Activated naive CD4-positive, alpha-beta T cell treated with anti-CD3 and anti-CD28 coated beads, Interleukin-2, amount 10 ng/mL, durations not matched to agents 7 days and 5 days (primary cell): ENCODE measurements at places on chromosomes 7 and 10.

DNA sequence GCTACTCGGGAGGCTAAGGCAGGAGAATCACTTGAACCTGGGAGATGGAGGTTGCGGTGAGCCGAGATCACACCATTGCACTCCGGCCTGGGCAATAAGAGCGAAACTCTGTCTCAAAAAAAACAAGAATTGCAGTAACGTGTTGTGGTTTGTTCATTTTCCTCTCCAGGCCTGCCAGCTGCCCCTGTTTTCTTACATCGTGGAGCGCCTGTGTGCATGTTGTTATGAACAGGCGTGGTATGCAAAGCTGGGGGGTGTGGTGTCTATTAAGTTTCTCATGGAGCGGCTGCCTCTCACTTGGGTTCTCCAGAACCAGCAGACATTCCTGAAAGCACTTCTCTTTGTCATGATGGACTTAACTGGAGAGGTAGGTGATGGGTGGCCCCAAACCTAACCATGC lies 52.1 kb downstream of the TRRAP start:
- no peak for DNase-seq

DNA sequence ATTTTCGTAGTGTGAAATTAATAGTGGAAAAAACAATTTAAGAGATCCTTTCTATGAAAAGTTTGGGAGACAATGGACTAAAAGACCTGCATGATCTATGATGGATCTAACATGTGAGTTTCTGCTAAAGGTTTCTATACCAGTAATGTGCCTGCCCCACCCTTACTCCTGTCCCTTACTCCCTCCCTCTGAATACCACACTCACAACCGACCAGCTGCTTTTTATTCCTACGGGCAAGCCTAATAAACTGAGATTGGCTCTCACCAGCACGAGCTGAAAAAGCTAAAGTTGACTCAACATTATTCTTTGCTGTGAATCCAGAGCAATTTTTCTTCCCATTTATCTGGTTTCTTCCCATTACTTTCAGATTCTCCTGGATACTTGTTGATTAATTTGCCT lies 17.8 kb upstream of the REEP3 start:
- no peak for DNase-seq

DNA sequence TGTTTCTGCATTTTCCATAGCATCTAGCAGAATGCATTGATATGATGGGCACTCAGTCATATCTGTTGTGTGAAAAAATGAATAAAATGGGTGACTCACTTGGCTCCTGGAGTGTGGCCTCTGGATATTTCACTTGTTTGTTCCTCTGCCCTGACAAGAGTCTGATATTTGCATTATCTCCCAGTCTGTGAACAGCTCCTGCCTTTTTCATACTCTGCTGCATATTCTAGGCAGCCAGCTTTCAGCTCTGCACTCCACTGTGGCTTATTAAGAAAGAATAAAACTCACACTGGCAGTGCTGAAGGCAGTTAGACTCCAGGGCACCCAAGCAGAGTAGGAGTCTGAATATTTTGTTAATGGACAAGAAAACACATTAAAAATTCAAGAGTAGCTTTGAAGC lies 623.9 kb downstream of the SORCS1 start:
- DNase-seq = no peak

DNA sequence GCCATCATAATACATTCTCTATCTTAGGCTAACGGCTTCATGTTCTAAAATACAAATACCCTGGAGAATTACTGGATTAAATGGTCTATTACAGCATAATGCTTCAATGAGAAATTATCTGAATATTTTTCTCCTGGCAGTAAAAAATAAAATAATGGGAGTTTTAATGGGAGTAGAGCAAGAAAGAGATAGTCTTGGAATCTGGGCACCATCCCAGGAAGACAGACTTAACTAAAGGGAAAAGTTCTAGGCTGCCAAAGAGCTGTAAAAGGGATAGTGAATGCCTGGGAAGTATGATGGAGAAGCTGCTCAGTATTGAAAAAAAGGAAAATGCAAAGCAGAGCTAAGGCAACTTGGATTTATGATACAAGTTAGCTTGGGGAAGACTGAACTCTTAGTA lies 12.1 kb upstream of the SYPL1 start:
- no peak for DNase-seq

- DNase-seq = no peak
Observed at GRCh38 chr7:66769833-66770512, 29.4 kb downstream of the RABGEF1 start.

DNA sequence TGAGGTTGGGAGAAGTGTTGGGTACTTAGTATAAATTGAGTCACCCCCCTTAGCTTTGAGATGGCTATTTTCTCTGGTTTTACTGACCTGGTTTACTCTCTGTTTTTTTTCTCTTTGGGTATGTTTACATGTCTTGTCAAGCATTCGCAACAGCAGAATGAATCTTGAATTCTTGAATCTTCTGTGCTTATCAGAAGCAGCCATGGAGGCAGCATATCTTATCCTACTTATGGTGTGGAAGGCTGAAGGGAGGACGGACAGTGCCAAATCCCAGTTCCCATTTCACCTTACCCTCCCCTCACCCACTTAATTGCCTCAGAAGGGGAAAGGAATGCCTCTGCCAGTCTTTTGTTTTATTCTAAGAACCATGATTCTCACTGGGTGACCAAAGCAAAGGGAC lies 3.7 kb downstream of the SND1 start:
- DNase-seq = no peak

DNA sequence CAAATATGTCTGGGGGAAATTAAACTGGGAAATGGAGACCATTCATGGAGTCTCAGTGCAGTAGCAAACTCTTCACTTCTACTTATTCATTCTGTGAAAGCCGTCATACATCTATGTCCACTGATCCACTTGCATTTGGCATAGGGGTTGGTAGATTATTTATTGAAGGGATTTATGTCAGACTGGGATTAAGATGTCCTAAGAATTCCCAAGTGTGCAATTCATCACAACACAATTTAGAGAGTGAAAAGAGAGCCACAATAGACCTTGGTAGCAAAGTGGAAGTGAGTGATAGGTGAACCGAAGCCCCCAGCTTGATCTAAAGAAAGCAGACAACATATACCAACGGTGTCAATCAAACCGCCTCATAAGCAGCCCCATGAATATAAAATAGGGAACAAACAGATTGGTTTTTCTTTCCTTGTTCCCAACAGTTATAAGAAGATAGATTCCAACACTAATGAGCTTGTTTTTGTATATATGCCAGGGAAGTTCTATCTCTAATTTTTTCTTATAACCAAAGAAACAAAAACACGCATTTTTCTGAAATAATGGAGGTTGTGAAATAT lies 234.3 kb downstream of the CACNA2D1 start:
- DNase-seq = no peak

GRCh38 chr10:591646-592045 lies 97.8 kb downstream of the DIP2C start:
- no peak for DNase-seq

DNA sequence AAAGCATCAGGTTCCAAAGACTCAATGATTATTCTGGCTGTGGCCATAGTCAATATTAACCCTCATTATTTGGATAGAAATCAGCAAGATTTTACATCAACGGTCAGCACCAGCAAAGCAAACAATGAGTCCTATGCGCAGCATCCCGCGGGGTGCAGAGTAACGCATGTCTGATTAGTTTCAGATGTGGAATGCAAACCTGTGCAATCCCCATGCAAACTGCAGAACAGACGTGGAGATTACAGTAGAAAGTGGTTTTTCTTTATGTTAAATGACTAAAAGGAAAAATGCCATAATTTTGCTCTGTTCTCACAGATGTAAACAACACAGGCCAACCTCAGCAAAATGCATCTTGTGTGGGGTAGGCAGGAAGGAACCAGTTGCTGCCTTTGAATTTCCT lies 258.1 kb upstream of the GRB10 start:
- no peak for DNase-seq

GRCh38 chr7:25669281-25669781 lies 441.0 kb upstream of the NPVF start:
- DNase-seq = no peak

DNA sequence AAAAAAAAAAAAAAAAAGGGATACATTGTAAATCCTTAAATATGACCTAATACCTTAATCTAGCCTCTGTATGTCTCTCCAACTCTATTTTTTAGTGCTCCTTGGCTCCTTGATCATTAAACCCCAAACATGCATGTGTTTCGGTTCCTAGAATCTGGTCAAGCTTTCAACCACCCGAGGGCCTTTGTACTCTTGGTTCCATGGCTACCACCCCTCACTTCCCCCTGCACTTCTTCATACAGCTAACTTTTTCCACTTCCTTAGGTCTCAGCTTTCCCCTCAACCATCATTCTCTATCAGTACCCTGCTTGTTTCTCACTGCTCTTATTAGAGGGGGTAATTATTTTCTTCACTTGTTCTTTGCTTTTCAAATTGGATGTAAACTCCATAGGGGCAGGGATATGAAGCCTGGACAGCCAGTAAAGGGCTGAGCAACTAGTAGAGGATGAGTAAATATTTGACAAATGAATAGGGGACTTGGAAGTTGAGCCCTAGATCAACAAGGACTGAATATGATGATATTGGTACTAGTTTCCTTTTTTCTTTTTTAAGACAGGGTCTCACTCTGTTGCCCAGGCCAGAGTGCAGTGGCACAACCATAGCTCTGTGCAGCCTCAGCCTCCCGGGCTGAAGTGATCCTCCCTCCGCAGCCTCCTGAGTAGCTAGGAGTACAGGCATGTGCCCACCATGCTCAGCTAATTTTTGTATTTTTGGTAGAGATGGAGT lies 4.3 kb upstream of the GDI2 start:
- DNase-seq = no peak

DNA sequence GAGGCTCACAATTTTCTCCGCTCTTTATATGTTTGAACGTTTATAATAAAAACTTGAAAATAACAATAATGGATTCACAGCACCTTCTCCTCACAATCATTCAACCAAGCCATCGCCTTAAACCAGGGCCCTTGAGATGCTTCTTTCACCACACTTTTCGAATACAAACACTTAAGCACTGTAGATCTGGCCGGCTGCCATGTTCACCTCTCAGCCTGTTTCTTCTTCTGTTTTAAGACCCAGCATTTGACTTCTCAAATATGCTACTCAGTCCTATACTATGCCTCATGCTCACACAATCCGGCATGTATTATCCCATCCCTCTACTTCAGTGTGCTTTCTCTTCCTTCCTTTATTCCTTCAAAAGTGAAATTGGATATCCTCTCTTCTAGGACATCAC lies 280.6 kb downstream of the TFEC start:
- no peak for DNase-seq

DNA sequence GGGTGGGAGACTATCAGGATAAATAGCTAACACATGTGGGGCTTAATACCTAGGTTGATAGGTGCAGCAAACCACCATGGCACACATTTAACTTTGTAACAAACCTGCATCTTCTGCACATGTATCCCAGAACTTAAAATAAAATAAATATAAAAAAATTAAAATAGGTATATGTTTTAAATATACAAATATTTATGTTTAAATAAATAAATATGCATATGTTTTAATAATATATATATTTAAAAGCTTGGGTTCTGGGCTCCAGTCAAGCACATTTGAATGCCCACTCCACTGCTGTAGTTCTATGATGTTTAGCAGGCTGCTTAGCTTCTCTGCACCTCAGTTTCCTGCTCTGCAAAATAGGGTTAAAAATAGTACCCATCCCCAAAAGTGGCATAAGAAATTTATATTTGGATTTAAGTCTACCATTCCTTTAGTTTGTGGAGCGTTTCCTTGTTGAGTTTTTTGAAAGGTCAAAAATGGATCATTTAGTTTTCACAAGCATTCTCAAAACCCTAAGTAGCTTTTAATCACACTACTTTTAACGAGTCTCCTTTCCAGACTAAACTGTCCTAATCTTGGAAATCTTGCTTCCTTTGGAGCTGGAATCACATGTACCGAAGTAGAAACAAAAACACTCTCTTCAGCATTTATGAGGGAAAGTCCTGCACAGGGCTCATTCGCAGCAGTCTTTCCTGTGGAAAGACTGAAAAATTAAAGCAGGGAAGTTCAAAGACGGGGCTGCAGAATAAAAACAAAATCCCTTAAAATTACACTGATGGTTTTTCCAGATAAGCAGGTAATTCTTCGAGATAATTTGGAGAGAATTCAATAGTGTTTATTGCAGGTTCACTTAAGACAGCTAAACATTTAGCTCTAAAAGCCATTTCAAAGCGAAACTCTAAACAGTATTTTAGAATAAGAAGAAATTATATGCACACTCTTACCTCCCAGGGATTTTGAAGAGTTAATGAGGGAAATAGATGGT lies 111.7 kb upstream of the LYZL1 start:
- no peak for DNase-seq

DNA sequence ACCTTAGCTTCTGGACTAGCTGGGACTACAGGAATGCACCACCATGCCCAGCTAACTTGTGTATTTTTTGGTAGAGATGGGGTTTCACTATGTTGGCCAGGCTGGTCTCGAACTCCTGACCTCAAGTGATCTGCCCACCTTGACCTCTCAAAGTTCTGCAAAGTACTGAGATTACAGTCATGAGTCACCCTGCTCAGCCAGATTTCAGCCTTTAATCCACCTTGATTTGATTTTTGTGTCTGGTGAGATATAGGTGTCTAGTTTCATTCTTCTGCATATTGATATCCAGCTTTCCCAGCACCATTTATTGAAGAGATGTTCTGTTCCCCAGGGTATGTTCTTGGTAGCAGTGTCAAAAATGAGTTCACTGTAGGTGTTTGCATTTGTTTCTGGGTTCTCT lies 20.1 kb upstream of the CYP3A7 start:
- no peak for DNase-seq
